EL (cell line): ENCODE measurements at places on chromosomes 2 and 18.
A peak's percentile ranks its signal among the peaks of the same experiment; 100 is the strongest.

DNA sequence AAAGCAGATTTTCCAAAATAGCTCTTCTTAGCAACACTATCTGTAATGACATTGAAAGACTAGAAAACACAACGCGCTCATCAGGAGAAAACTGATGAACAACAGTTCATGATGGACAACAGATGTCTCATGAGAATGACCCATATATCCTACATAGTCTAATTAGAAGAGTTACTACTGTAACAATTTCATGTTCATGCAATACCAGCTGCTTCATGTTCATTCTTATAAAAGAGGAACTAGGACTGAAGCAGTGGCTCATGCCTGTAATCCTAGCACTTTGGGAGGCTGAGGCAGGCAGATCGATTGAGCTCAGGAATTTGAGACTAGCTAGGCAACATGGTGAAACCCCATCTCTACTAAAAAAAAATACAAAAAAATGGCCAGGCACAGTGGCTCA, 22.7 kb downstream of the TRAPPC8 start:
- no peak for DNase-seq

DNA sequence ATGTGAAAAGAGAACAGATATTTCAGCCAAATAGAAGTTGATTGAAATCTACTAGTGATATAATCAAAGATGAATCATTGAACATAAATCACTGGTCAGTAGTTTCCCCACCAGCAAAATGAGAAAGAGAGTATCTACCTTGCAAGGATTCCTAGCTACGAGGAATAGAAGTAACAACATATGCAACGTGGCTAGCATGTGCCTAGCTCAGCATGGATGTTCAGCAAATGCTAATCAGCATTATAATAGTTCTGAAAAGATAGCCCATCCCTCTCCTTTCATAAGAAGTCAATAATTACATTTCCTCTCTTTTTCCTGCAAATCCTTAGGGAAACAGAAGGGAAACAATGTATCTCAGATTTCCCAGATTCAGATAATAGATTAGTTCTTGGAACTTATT, 417.2 kb downstream of the SATB2 start:
- DNase-seq, result no peak

DNA sequence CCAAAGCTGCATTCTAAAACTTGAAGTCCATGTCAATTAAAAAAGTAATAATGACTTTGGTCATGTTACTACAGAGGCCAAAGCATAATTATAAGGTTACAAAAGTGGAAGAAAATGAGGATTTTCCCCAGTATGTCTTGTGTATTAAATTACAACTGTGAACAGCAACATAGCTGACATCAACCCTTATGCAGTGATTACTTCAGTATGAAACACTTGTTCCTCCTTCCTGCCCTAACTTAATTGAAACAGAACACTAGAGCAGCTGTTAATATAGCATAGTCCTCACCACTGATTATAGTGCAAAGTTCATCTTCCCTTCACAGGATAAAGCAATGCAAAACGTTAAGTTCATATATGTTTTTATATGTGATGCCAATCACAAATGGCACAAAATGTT, 29.9 kb downstream of the EPB41L3 start:
- no peak for DNase-seq

DNA sequence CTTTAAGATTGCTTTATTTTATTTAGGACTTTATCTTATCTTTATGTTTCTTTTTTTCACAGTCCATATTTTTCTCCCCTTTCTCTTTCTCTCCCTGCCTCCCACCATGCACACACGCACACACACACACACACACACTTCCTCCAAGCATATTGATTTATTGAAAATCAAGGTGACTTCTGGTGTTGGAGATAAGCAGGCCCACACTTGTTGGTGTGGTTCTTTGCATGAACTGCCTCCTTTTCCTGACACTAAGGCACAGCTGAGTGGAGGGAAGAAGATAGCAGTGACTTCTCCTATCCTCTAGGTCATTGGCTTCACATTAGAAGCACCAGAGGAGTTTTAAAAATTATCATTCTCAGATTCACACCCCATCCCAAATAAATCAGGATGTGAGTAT, 18.0 kb downstream of the TBR1 start:
- DNase-seq, result no peak

GRCh38 chr2:38296197-38296780, 80.8 kb downstream of the ATL2 start:
- no peak for DNase-seq

DNA sequence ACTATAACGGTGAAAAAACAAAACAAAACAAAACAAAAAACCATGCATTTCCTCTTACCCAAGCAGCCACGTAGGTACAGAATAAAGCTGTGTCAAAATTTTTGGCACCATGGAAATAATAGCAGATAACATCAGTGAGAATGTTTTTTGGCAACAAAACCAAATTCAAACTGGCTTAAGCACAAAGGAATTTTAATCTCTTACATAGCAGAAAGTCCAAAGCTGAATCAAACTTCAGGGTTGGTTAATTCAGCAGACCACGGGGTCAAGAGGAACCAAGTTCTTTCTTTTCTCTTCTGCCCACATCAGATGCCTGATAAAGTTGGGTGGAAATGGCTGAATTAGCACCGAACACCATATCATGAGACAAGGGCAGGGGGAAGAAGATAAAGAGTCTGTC, 129.5 kb downstream of the PAX3 start:
- DNase-seq, result peak; percentile 56

DNA sequence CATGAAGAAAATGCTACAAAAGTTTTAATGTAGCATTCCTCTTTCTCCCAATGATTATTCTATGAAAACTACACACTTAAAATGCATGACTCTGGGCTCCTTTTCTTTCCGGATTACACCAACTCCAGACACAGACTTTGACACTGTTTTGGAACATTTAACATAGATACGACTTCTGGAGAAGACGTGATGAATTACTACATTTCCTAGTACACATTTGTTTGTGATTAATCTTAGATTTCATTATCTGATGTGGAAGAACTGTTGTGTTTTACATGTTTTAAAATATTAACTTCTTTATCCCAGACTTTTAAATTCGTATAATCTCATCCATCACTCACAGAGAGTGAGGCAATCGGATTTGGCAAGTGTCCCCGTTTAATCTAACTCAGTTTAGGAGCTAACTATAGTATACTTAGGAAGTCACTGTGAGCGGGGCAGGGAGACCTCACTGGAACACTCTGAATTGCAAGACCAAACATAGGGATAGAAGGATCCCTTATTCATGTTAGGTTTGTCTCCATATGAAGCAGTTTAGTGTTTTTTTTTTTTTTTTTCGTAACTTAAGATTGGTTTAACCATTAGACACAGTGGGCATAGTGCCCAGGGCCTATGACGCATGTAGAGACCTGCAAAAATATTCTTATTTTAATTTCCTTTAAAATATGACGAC, 66.7 kb downstream of the PDE1A start:
- peak; percentile 2 for DNase-seq

DNA sequence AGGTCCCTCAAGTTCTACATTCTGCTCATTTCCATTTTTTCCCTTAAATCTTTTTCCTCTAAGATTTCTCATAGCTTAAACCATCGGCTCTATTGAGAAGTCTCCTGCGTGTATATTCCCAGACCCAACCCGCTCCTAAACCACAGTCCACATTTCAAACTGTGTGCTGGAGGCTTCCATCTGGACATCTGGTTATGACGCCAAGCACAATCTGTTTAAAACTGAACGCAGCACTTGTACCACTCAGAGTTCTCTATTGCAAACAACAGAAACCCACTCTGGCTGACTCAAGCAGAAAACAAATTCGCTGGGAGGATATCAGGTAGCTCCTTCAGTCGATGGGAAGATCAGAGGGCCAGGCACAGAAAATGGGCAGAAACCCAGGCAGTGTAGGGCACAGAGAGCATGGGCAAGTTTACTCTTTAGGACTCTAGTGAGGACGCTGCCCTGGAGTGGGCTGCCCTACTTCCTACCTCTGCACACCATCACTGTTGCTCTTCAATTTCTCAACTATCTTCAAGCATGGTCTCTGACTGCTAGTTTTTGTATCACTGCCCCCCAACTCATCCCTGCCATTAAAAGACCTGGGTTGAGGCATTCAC, 5.6 kb upstream of the EML4 start:
- DNase-seq, result peak; percentile 6

- no peak for DNase-seq
Measured at GRCh38 chr2:175935289-175936181, 66.5 kb downstream of the LNPK start.

GRCh38 chr2:222976521-222977061, 75.4 kb upstream of the KCNE4 start:
- no peak for DNase-seq

DNA sequence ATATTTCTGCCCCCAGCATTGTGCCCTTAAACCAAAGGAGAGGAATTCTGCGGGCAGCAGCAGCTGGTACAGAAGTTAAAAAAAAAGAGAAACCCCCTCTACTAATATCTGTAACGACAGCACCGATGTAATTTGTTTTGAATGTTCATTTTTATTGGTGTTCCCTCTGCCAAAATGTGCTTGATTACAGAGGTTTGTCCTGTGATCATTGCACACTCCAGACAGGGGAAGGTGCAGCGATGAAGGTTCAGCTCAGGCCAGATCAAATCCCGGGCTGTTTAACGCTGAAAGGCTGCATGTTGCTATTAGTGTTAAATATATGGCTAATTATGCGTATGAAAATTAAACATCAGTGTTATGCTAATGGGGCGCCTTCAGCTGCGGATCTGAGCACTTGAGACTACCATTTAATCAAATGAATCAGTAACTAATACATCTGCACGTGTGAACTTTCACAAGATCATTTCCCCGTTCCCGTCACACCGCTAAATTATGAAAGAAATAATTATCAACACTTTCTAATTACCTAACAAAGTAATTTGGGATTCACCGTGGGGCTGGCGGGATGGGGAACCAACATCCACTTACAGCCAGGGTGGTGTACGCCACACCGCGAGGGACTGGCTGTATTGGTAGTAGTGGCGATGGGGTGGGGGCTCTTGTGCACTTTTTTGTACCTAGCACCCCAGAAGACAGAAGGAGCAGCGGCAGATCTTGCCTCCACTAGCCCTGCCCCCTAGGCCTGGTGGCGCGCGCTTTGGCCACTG, 1.5 kb upstream of the DLX1 start:
- DNase-seq, result no peak

DNA sequence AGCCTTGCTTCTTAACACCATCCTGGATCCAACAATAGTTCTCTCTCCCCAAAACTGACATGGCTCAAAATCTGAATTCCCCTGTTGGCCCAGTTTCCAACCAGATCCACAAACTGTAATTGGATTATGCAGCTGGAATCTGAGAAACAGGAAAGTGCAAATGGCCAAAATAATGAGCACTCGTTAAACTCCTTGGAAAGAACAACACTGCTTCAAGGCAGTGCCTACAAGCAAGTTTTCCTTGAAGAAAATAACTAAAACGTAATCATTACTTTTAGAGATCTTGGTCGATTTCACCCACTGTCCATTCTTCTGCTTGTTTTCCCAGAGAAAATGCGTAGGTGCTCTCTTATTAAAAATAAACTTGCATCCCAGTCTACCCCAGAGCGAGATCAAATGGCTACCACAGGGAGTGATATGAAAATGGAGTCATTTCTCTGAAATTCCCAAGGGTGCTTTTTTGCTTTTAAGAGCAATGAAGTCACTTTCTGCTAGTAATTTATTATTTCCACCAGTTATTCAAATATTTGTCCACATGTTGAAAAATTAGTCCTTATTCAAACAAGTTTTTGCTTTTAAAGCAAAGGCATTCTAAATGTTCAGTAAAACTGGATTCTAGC, 264.2 kb downstream of the C1D start:
- no peak for DNase-seq
